ENCODE measurements at places on chromosomes 13 and 19.

- DNase-seq: no peak
These were observed 27.6 kb upstream of the MATK start for GRCh38 chr19:3813473-3814392.

GRCh38 chr13:89701913-89702312, 1645.6 kb upstream of the MIR17HG start:
- DNase-seq: no peak

DNA sequence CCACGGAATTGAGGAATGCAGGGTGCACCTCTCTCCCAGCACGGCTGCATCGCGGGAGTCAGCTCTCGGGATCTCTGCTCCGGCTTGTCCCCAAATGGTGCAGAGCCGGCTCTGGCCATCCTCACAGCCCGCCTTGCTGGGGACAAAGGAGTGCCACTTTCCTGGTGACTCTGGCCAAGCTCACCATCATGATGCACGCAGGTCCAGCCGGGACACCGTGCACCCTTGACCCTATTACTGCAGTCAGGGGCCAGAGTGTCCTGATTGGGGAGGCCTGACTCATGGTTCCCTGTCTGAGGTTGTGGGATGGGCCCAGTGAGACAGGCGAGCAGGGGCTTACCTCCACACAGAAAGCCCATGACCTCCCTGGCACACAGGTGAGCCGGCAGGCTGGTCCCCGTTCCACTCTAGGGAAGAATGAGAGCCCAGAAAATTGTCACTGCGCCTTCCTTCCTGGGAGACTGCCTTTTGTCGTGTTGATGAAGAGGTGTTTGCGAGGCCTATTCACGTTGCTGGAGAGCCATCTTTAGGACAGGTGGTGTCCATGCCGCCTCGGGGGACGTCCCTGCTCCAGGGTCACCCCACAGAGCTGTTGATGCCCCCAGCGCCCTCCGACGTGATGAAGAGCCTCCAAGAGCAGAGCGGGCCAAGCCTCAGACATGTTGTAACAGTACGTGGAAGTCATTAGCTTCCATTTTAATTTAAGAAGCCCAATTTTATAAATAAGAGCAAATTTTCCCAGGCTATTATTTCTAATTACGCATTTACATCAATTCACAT, 18.5 kb upstream of the VSTM2B start:
- DNase-seq: no peak

DNA sequence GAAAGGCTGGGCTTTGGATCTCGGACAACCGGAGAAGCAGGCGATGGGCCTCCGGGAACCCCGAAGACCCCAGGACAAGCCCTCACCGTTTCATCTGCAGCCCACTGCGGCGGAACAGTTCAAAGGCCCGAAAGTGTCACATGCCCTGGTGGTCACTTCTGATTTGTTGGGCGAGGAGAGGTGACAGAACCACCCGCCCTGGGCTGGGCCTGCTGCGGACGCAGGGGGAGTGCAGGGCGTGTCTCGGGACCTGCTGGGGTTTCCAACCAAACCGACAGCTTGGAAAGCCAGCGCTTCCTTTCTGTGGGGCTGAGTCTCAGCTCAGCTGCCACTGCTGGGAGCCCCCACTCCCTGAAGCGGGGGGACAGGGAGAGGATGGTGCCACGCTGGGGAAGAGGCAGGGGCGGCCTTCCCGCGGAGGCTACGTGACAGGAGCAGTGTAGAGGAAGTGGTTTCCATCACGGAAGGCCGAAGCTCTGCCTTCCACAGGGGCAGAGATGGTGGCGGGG, 22.8 kb upstream of the ZBTB7A start:
- peak; percentile 78 for DNase-seq

GRCh38 chr19:49427855-49428546, 2.8 kb downstream of the GFY start:
- DNase-seq: no peak

GRCh38 chr19:33472691-33473652, 48.6 kb downstream of the PEPD start:
- no peak for DNase-seq

GRCh38 chr13:94233401-94233800, 246.1 kb downstream of the DCT start:
- no peak for DNase-seq

DNA sequence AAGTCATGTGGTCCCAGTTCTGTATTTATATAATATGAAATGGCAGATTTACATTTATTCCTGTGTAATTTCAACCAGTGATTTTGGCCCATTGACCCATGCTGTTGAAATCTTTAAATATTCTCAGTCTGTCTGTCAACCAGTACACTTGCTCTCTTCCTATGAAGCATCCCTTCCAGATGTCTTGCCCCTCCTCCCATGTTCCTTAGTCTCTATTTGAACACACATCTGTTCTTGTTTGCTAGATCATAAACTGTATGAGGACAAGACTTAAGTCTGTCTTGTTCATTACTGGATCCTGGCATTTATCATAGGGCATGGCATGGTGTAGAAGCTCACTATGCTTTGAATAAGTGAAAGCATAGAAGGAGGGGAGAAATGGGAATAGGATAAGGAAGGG, 34.9 kb downstream of the STARD13 start:
- DNase-seq: no peak

- DNase-seq: peak; percentile 18
These were observed 5.3 kb upstream of the ZNF613 start for GRCh38 chr19:51921949-51922348.

DNA sequence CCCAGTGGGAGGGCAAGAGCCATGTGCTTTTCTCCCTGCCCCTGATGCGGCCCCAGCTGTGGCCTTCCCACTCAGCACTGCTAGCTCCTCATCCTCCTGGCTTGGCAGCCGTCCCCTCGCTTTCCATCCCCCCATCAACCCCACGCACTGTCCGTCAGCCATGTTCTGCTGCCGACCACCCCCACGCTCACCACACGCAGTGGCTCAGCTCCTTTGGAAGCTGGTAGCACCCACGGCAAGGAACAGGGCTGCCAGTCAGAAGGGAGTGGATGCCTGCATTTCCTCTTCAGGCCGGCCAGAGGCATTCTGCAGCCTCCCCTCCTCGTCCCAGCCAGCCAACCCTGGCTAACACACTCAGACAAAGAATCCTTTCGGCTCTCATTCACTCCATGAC, 6.3 kb downstream of the CALM3 start:
- DNase-seq: no peak

DNA sequence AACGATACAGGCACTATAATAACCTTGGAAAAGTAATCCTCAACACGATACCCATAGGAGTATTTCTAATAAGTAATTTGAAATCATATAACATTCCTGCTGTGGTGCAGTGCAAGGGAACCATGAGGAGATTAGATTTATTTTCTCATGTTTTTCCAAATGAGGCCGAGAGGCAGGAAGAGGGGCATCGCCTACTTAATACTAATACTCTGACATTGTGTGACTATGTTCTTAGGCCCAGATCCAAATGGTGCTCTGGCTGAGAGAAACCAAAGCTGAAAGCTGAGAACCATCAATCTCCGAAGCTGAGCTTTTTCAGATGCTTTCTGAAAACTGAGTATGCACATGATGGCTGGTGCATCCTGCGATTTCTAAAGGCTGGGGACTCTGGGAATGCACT, 248.0 kb upstream of the MAB21L1 start:
- DNase-seq: no peak

DNA sequence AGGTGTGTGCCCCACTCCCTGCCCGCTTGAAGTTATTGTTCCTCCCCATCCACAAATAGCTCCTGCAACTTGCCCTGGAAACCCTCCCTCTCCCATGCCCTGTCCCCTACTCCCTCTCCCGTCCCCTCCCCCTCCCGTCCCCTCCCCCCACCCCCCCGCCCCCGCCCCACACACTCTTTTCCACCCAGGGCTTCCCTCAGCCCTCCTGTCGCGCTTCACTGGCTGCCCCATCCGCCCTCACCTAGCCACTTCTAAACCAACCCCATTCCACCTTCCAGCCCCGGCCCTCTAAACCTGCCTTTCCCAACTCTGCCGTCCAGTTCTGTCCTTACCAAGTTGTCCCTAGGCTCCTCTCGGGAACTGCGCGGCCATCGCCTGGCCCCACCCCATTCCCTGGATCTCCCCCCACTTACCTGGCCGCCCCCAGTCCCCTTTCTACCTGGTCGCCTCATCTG, 993 bp downstream of the RGL3 start:
- DNase-seq: no peak

- DNase-seq: no peak
These were observed 6.0 kb upstream of the ZNF614 start for GRCh38 chr19:52034051-52034728.

- DNase-seq: peak; percentile 21
These were observed 718 bp downstream of the CDK8 start for GRCh38 chr13:26254583-26255111.

DNA sequence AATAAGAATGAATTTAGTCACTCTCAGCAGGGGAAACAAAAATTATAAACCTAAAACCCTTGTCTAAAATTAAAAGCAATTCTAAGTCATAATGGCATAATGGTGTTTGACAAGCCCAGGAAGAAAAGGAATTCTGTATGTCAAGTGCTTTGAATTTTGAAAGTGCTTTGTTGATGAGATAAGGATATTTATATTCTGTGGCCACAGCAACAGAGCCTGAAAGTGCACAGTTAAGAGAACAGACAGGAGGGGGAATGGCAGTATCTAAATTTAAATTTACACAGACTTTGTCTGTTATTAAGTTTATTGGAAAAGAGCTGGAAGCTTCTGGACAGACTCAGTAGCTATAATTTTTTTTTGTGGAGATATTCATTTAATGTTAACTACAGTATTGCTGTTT, 69.8 kb downstream of the OLFM4 start:
- no peak for DNase-seq

GRCh38 chr19:29875931-29876330, 64.1 kb downstream of the CCNE1 start:
- DNase-seq: no peak

GRCh38 chr19:5333581-5334365, 6.8 kb downstream of the PTPRS start:
- no peak for DNase-seq

GRCh38 chr13:106738186-106738678, 170.3 kb upstream of the ARGLU1 start:
- no peak for DNase-seq

DNA sequence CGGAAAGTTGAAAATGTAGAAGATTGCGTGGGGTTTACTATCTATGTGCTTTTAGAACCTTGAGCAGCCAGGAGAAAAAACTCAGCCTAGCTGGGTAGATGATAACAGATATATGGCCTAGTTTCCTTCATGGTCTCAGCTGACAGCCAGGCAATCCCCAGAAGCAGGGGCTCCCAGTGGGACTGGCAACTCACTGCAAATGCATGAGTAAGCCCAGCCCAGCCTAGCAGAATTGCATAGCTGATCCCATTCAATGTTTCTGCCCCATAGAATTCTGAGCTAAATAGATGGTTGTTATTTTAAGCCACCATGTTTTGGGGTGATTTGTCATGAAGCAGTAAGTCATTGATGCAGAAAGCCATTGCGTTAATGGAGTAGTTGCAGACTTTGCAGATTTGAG, 108.5 kb downstream of the ERCC5 start:
- no peak for DNase-seq

GRCh38 chr13:40230833-40231266, 435.6 kb downstream of the FOXO1 start:
- DNase-seq: peak; percentile 12

GRCh38 chr13:52921194-52921593, 72.8 kb upstream of the PCDH8 start:
- DNase-seq: no peak

GRCh38 chr19:3556978-3557460, 367 bp downstream of the MFSD12 start:
- peak; percentile 49 for DNase-seq

DNA sequence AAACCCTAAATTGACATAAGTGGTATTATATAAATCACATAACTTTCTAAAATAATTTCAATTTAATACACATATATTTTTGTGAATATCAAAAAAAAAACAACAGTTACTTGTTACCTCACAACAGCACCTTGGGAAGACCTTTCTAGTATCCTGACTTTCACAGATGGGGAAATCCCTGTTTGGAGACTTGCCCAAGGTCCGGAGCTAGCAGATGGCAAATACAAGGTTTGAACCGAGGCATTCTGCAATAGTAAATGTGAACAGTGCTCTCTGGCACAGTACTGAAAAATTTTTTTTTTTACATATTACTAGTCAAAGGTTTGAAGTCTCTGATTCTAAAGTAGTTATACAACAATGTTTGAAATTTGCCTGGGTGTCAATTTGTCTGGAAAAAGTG, 104.5 kb downstream of the SUCLA2 start:
- no peak for DNase-seq

DNA sequence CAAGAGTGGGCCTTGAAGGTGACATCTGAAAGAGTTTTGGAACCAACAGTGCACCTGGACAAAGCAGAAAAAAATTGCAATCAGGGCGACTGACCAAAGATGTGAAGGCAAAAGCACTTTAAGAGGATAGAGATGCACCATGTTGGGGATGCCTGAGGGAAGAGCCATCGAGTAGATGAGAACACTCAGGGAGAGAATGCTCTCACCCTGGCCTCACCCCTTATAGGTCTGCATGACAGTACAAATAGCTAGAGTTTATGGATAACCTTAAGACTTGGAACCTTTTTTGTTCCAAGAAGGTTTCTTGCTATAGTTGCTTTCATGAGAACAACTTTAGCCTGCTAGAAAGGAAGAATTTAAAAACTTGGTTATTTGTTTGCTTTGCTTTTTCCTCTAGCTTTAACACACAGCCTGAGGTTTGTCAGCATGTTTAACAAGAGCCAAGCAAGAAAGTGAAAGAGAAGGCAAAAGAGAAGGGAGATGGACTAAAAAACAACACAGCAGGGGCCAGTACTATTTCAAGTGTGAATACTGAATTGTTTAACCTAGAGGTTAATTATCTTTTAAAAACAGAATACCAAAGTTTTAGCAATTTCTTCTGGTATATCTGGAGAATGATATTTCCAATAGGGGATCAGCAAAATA, 418.9 kb downstream of the DIAPH3 start:
- no peak for DNase-seq
